ENCODE measurements at places on chromosomes 7 and 10.

- no peak for DNase-seq
Measured at GRCh38 chr7:54112567-54112966, 429.6 kb upstream of the VSTM2A start.

DNA sequence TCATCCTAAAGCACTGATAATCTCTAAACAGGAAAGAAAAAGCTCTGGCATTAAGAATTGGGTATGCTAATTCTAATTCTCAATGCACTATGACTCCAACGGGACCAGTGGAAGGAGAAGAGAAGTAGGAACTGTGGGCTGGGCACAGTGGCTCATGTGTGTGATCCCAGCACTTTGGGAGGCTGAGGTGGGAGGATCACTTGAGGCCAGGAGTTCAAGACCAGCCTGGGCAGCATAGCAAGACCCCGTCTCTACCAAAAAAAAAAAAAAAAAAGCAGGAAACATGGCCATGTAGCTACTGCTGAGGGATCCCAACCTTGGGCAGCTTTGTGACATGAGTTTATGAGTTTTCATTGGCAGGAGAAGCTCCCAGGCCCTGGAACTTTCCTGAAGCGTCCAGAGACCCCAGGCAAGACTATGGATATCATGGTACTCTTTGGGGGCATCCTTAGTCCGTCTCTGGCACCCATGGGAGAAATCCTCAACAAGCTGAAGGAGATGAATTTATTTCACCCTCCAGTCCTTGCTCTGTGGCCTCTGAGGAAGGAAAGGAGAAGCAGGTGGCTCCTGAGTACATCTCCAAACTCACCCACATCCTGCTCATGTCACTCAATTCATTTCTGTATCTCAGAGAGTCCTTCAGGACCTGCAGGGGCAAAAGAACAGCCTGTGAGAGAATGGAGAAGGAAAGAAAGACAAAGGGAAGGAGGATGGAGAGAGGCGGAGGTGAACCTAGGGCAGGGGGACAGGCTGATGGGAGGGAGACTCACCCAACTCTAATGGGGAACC is 99.5 kb downstream of the SPDYE5 start:
- no peak for DNase-seq

GRCh38 chr7:35516498-35516897 is 178.4 kb downstream of the HERPUD2 start:
- no peak for DNase-seq

- peak; percentile 48 for DNase-seq
Measured at GRCh38 chr10:106705681-106706100, 458.8 kb downstream of the SORCS1 start.

GRCh38 chr7:99399597-99399996 is 8.8 kb downstream of the PDAP1 start:
- no peak for DNase-seq

DNA sequence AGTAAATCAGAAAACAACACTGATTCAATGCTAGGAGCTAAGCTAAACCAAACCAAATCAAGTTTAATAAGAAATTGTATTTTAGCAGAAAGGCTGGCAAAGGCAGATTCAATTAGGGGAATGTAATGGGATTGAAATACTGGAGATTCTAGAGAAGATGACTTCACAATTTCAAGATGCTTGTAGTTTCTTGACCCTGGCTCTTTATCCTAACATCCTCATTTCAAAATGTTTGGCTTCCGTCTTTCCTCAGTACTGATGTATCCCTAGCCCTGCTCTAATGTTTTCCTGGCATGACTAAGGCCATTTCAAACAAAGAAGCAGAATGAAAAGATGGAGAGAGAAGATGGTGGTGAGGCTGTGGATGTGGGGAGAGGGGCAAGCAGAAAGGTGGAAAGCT is 2.7 kb upstream of the JCAD start:
- peak; percentile 86 for DNase-seq

DNA sequence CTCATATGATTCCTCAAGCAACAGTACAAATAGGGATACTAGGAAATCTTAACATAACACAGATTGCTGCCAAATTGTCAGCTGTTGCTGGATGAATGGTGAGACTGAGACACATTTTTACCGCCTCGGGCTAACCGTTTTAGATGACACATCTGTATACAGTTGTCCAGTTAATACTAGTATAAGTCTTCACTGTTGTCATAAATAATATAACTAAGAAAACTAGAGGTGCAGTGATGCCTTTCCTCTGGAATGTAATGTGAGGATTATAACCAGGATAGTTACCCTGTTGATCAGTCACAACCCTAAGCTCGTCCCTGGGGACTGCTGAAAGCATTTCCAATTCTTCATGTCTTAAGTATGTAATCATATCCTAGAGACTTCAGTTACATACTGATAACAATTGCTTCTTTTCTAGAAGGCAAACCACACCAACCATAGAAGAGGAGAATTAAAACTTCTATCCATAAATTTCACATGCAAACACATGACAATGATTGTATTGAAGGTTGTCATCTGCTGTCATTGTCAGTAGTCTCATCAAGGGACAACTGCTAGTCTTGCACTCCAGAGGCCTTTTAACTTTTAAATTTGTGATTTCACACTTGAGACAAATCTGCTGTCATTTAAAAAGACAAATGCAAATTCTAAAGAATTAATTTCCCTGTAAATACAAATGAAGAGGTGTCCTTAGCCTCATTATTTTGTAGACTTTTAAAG is 100.4 kb upstream of the SEMA3D start:
- DNase-seq, result peak; percentile 6

- DNase-seq, result peak; percentile 96
Measured at GRCh38 chr10:31947144-31947926, 18.7 kb upstream of the ARHGAP12 start.

DNA sequence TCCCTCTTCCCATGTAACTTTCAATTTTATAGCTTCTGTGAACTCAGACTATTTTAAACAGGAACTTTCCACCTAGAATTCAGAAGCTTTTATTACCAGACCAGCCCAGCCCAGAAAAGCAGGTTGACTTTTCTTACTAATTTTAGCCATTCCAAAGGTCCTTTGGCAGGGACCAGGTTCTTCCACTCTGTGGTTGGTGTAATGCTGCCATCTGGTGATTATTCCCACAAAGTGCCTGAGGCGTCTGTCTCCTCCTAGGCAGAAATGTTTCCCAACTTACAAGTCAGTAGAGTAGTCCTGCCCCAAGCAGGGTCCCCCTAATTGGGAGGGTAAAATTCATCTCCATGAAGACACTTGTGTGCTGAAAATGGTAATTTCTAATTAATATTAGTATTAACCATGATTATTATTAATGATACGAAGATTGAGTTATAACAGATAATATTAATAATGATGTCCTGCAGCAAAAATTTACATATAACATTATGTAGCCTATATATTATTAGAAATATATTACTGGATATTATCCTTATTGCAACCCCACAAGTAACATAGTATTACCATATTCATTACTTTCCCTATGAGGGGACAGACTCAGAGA is 53.0 kb upstream of the PPP1R17 start:
- peak; percentile 43 for DNase-seq

DNA sequence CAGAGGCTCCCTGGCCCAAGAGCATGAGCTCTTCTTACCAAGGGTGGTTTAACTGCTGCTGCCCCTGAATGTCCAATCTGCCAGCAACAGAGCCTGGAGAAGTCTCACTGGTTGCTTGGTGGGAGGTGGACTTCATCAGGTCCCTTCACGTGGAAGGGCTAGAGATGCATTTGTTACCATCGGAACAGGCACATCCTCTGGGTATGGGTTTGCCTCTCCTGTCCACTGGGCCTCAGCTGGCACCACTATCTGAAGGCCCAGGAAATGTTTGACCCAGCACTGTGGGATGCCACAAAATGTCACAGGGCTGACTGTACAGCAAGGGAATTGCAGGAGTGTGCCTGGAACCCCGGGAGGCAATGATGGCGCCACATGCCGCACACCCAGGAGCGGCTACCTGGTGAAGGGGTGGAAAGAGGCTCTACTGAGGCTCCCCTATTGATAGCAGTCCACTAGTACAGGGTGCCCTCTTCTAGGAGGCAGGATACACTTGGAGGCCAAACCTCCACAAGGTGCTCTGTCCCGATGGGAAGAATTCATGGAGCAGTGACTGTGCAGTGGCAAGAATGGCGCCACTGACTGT is 603.1 kb upstream of the MGMT start:
- no peak for DNase-seq

GRCh38 chr7:128206017-128206746 is 34.9 kb upstream of the LEP start:
- DNase-seq, result no peak

GRCh38 chr7:100393233-100393905 is 20.1 kb downstream of the PILRA start:
- no peak for DNase-seq

DNA sequence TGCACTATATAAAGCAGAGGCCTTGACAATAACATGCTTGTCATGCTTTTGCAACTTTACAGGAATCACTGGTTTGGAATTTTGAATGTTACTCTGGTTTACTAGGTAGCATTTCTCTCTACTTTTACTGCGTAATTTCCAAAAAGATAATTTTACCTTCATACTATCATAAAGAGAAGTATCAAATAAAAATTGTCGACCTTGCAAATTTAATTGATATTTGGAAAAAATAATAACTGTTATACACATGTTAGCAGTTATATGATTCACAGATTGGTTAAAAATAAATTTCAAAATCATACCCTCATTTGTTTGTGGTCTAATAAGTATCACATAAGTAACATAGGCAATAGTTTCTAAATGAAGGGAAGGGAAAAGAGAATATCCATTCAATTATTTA is 228.5 kb upstream of the CACNA2D1 start:
- DNase-seq, result no peak

DNA sequence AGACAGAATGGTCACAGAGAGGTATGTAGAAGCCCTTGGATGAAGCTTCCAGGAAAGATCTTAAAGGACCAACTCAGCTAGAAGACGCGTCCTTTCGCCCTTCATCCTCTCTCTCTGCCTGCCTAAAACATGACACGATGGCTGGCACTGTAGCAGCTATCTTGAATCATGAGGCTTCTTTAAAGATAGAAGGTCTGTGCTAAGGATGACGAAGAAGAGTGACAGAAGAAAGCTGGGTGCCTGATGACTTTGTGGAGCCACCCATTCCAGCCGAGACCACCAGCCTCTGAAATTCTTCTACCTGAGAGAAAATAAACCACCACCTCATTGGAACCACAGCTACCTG is 25.5 kb downstream of the WDR86 start:
- no peak for DNase-seq

- DNase-seq, result peak; percentile 75
Measured at GRCh38 chr7:1611708-1612241, 41.9 kb upstream of the PSMG3 start.

DNA sequence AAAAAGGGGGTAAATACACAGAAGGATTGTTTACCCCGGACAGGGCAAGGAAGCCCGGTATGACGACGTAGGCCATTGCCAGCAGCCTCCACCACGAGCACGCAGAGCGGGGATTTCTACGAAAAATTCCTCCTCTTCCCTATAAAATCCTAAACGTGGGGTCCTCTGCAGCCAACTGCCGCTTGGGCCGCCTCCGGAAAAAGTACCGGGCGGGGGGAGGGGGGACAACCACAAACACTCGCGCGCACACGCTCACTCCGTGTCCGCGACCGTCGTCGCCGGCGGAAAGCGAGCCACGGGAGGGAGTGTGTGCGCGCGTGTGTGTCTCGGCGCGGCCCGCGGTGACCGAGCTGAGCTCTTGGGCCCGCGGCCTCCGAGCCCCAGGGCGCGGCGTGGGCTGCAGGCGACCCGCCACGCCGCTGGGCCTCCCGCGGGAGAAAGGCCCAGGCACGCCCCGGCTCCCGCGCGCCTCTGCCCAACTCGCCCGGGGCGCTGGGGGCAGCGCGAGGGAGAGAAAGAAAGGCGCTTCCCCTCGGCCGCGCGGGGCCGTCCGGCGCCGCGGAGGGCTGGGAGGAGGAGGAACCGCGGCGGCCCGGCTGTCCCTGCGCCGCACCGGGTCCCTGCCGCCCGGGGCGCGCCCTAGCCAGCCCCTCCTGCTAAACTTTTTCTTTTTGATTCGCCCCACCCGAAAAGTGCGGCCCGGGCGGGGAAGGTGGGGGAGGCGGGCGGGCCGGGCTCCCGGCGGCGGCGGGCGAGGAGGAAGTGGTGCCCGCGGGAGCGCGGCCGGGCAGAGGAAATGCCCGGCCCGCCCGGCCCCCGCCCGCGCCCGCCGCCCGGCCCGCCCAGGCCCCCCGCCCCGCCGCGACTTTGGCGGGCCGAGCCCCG is 1.5 kb downstream of the CTBP2 start:
- DNase-seq, result peak; percentile 46

DNA sequence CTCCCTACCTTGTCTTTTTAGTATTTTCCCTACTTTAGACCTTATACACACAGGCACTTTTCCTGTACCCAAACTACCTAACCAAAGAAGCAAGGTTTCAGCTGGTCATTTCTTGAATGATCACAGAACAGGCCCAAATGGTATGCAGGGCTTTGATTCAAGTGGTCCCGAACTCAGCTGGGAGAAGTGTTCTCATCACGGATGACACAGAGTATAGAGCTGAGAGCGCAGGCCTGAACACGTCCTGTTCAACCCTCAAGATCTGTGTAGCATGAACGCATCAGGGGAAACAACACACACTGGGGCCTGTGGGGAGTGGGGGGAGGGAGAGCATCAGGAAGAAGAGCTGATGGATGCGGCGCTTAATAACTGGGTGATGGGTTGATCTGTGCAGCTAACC is 318.2 kb downstream of the SFMBT2 start:
- no peak for DNase-seq

DNA sequence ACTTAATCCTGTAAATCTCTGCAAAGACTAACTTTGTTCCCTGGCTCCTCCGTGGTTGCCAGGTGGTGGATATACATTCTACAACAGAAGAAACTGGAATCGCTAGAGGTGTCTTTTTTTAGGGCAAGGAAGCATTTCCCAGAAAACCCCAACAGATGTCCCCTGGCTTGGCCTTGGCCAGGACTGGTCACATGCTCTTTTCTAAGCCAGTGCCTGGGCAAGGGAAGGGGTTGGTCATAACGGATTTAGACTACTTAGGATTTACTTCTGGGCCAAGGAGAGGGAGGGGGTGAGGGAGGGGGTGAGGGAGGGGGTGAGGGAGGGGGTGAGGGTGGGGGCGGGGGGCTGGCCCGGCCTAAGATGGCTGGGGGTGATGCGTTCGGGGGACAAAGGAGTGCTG is 105.7 kb downstream of the SNX10 start:
- DNase-seq, result no peak

GRCh38 chr7:31707089-31707488 is 20.1 kb downstream of the PPP1R17 start:
- DNase-seq, result no peak

- DNase-seq, result no peak
Measured at GRCh38 chr10:96678725-96679124, 41.6 kb downstream of the PIK3AP1 start.

DNA sequence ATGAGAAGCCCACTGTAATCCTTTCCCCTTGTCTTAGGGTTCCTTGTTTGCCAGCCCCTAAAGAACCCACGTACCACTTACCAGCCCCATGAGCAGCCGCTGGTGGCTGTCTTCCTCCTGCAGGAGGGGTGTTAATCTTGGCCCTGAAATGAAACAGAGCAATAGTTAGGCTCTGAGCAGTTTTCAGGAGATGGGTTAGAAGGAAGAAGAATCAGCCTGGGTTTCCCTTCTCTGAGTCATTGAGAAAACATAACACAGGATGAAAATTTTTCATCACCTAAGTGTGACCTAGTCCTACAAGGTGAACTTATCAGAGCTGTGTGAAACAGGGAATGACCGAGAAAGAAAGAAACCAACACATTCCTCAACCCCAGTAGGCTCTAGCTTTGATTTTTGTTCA is 90.0 kb downstream of the GSAP start:
- no peak for DNase-seq
